NCI-H2107 (cell line): ENCODE measurements at places on chromosomes 3 and 15.
A peak's percentile ranks its signal among the peaks of the same experiment; 100 is the strongest.

DNA sequence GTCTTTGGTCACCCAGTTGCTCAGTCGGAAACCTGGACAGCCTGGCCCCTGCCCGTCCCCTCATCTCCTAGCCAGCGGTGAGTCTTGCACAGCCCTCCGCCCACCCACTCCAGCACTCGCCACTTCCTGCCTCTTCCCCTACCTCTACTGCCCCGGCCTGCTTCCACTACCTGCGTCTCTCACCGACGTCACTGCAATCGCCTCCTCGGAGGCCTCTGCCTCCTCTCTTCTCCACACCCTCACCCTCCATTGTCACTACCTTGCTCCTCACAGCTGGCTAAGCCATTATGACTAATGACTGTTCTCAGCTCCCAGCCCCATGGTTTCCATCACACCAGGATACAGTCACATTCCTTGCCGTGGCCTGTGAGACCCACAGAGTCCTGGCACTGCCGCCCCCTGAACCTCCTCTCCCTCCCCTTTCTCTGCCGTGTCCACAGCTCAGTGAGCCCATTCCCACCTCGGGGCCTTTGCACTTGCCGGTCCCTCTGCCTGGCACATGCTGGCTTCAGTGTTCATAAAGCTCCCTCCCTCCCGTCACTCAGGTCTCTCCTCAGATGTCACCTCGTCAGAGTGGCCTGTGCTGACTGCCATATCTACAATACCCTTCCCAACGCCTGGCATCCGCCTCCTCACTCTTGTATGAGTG lies 104.8 kb downstream of the FBLN2 start:
- DNase-seq, result no peak

- DNase-seq, result no peak
Measured at GRCh38 chr3:168425936-168426595, 330.3 kb upstream of the GOLIM4 start.

- no peak for DNase-seq
Measured at GRCh38 chr3:136381051-136381450, 130.9 kb downstream of the PCCB start.

GRCh38 chr3:14609506-14609905 lies 42.1 kb upstream of the CCDC174 start:
- DNase-seq, result no peak

GRCh38 chr15:96421178-96421601 lies 90.7 kb downstream of the NR2F2 start:
- no peak for DNase-seq

DNA sequence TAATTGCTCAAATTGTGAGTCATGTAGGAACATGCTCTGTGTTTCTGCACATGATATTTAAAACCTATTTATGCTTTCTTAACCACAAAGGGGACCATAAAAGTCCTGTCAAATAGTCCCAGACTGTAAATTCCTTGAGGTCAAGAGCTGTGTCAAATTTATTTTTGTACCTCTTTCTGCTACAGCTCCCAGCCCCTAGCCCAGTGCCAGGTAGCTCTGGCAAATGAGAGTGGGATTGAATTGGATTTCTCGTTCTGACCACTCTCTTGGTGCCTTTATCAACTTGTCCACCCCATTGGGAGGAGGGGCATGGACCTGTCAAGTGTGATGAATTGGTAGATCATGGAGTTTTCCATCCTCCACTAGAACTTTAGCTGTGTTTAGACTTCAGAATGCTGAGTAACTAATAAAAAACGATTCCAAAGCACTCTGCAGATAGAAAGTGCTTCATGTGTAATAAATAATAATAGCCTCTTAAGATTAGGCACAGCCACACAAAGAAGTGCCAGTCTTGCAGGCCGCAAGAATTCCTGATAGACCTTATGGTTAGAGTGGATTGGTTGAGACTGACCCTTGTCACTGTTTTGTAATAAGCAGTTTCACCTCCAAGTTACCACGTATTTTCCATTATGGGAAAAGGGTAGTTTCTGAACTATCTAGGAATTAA lies 120.4 kb downstream of the LPP start:
- no peak for DNase-seq

- DNase-seq, result no peak
Measured at GRCh38 chr3:165195241-165195639, 944 bp downstream of the SLITRK3 start.

GRCh38 chr3:10583798-10584708 lies 78.7 kb upstream of the ATP2B2 start:
- DNase-seq, result no peak

DNA sequence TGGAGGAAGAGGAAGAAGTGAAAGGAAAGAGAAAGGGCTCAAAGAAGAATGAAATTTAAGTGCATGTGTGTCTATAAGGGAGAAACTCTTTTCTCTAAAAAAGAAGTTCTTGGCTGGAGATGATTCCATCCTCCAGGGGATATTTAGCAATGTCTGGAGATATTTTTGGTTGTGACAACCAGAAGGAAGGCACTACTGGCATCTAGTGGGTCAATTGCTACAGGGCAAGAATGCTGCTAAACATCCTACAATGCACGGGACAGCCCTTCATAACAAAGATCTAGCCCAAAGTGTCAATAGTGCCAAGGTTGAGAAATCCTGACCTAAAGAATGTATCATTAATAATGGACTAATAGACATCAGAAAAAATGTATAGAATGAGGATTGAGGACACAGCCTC lies 57.4 kb upstream of the ST3GAL6 start:
- DNase-seq, result no peak

- no peak for DNase-seq
Measured at GRCh38 chr3:56887402-56888025, 85.8 kb upstream of the ARHGEF3 start.

DNA sequence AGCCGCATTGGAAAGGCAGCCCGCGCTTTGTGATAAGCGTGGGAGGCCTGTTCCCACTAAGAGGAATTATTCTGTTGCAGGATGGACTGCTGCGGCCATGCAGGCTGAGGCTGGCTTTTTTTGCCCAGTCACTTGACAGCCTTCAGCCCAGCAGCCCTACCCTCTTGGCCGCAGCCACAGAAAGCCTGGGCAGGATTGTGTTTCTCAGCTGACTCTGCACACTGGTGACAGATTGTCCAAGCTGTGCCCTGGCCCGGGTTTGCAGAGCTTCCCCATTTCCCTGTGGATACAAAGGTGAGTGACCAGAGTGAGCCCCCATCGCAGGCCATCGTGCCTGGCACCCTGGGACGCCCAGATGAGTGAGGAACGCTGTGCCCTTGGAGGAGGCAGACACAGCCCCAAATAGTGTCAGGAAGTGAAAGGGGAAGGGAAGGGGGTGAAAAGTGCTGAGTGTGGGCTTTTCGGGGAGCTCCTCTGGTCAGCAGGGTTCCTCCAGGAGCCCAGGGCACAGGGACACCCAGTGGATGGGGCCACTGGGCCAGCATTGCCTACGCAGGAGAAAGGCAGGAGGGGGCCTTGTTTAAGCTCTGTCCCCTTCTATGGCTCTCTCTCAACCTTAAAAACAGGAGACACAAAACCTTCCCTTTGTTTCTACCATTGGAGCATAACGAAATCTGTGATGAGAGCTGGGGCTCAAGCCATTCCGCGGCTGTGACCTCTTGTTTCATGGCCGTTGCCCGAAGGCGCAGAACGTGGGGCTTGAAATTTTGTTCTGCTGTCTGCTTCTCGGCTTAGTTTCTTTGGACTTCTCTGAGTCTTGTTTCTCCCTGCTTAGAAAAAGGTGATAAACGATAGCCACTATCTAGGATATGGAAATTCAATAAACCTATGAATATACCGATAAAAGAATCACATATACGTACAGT lies 91.5 kb upstream of the MEF2A start:
- no peak for DNase-seq

GRCh38 chr3:38826001-38826400 lies 10.0 kb upstream of the SCN10A start:
- no peak for DNase-seq

GRCh38 chr15:56654216-56654615 lies 79.1 kb downstream of the ZNF280D start:
- DNase-seq, result no peak

- DNase-seq, result no peak
Measured at GRCh38 chr3:184258926-184259325, 2.4 kb downstream of the CAMK2N2 start.

GRCh38 chr15:47990821-47991220 lies 130.0 kb upstream of the SLC24A5 start:
- no peak for DNase-seq

- peak; percentile 52 for DNase-seq
Measured at GRCh38 chr15:64095795-64096667, at the start of gene SNX1. Gene SNX1, plus strand, starts transcription at chr15:64095982. Its CDS starts 32 bp downstream, at chr15:64096014.

GRCh38 chr3:60023189-60023588 lies 973.4 kb upstream of the CFAP20DC start:
- DNase-seq, result no peak

DNA sequence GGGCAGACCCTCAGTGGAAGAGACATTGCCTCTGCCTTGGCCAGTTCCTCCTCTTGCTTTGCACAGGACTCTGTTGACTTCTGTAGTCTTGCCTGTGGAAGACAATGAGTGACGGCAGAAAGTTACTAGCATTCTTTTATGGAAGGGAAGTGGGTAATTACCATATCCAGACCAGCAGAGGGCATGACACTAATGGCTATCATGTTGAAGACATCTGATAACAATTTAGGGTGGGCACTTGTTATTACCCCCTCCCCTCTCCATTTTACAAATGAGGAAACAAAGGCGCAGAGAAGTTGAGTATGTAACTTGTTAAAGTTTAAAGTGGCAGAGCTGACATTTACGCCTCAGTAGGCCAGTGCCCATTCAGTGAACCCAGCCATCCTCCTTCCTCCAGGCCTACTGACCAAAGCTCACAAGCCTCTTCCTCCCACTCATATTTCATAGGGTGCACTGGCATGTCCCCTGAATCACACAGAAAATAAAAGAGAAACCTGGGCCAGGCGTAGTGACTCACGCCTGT lies 48.2 kb upstream of the FMN1 start:
- no peak for DNase-seq

GRCh38 chr3:37182816-37183215 lies 8.4 kb upstream of the LRRFIP2 start:
- no peak for DNase-seq

- DNase-seq, result no peak
Measured at GRCh38 chr15:84973492-84974460, 7.9 kb upstream of the PDE8A start.

DNA sequence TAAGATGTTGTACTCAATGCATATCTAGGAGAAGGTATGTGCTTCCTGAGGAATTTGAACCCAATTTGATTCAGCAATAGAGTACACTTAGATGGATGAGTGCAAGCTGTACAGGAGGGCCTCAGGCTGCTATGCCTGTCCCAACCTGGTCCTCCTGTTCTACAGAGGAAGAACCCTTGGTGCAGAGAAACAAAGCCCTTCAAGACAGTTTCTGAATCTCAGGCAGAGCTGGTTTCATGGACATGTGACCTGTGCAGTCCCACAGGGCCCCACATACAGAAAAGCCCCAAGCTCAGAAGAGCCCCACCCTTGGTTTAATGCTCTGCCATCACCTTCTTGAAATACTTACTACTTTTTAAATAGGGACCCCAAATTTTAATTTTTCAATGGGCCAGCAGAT lies 15.3 kb downstream of the FOXP1 start:
- no peak for DNase-seq

DNA sequence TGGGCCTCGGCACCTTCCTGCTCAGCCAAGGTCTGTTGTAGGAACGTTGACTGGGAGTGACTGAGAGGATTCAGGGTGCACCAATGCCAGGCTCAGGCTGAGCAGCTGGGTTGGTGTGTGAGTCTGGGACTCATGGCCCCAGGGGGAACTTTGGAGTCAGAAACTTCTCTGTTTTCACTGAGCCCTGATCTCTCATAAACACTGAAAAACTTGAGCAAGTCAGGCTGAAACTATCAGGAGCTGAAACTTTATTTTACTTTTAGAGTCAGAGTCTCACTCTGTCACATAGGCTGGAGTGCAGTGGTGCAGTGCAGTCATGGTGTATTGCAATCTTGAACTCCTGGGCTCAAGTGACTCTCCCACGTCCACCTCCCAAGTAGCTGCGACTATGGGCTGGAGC lies 3.0 kb downstream of the TRAK1 start:
- DNase-seq, result no peak

DNA sequence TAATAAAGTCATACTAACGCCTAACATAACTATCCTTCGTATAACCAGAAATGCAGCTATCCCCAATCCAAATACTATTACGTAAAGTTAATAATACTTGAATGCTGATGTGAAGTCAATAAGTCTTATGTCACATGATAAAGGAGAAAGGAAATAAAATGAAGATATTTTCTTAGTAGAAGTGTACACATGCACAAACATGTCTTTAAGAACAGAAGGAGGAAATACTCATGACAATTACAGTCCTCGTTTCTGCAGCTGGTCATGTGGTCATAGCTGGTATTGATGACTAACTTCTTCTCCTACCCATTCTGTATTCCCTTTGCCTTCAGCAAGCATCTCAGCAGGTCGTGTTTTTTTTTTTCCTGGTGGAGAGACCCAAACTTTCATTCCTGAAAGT lies 244.3 kb downstream of the CHL1 start:
- DNase-seq, result no peak

GRCh38 chr3:12120374-12121140 lies 38.2 kb downstream of the TIMP4 start:
- no peak for DNase-seq

- peak; percentile 31 for DNase-seq
Measured at GRCh38 chr3:54427941-54428871, 305.9 kb downstream of the CACNA2D3 start.

DNA sequence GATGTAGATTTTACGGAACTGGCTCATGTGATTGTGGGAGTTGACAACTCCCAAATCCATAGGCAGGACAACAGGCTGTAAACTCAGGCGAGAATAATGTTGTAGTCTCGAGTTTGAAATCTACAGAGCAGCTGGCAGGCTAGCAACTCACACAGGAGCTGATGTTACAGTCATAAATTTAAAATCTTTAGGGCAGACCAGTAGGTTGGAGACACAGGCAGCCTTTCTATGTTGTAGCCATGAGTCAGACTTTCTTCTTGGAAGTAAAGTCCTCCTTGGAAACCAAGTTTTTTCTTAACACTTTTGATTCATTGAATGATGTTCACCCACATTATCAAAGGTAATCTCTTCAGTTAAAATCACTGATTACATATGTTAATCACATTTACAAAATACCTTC lies 89.1 kb upstream of the ALCAM start:
- DNase-seq, result no peak

GRCh38 chr3:36945333-36945980 lies 603 bp upstream of the TRANK1 start:
- DNase-seq, result no peak
